ENCODE measurements at places on chromosomes 7 and 10. TPM values are rescaled to one million over a fixed set of nuclear protein-coding genes. Genes with fewer than 3 reads are reported as not detected.
A peak's percentile ranks its signal among the peaks of the same experiment; 100 is the strongest.

DNA sequence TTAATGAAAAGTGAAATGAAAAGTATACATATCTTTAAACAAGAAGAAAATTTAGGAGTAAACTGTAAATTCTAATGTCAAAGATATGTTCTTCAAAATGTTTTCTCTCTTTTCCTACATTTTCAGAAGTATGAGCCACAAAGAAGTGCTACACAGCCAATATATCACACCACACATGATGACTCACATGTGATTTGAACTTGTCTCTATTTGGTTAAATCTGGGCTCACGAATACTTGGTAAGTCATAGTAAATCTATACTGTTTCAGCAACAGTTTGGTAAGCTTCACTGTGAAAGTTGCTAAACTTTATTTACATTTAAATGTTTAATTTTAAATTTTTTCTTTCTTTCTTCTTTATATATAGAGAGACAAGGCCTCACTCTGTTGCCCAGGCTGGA, 380.6 kb upstream of the IGFBP3 start:
- no peaks in the 10 kb centered on the region for H3K36me3 ChIP-seq
- no peaks in the 10 kb centered on the region for H3K27me3 ChIP-seq
- H3K4me1 ChIP-seq, result no peaks in the 10 kb centered on the region
- no peak overlapping the region for H3K4me3 ChIP-seq

DNA sequence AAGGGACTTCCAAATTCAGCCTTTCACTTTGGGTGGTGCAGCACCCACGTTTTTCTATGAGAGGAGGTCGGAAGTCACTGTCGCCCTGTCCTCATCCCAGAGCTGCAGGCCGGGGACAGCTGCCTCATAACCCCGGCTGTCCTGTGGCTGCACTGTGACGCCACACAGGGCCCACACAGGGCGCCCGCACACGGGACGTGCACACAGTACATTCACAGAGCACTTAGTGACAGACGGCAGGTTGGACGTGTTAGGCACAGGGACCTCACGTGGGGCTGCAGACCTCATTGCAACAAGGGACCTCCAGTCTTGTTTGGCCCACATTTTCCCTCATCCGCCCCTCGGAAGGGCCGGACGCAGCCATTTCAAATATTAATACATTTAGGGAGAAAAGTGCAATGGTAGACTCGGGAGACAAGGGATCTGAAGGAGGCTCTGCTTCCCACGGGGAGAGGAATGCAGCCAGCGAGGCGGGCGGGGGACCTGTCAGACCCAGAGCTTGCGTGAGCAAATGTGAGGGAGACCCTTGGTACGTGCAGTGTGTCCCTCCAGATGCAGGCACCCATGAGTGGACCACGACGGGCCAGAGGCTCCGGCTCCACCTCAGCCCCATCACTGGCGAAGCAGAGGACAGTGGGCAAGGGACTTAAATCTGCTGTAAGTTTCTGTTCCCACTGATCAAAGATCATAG, 86.7 kb downstream of the VOPP1 start:
- no peaks in the 10 kb centered on the region for H3K36me3 ChIP-seq
- H3K27ac ChIP-seq, result no peak overlapping the region
- H3K4me3 ChIP-seq, result no peak overlapping the region
- no peaks in the 10 kb centered on the region for H3K4me1 ChIP-seq
- H3K27me3 ChIP-seq, result no peaks in the 10 kb centered on the region
- DNase-seq, result no peak

DNA sequence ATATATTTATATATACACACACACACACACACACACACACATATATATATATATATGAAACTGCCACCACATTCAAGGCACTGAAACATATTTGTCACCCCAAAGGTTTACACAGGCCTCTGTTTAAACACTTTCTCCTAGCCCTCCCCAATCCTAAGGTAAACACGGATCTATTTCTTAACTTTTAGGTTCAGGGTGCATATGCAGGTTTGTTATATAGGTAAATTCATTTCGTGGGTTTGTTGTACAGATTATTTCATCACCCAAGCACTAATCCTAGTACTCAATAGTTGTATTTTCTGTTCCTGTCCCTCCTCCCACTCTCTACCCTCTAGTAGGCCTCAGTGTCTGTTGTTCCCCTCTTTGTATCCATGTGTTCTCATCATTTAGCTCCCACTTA, 305.0 kb downstream of the GPR37 start:
- no peaks in the 10 kb centered on the region for H3K36me3 ChIP-seq
- no peak overlapping the region for H3K4me3 ChIP-seq
- no peak overlapping the region for H3K27ac ChIP-seq

SFTPA2 gene
- total RNA-seq, result 2.9 TPM

LRRC4 gene
- total RNA-seq, result 0.79 TPM

CHAT gene
- total RNA-seq, result 3.8 TPM

AFAP1L2 gene
- total RNA-seq, result 42.6 TPM

- no peak overlapping the region for H3K27ac ChIP-seq
- H3K36me3 ChIP-seq, result no peaks in the 10 kb centered on the region
- no peak for DNase-seq
- H3K4me3 ChIP-seq, result no peak overlapping the region
Measured at GRCh38 chr10:62907470-62908212, 91.5 kb upstream of the EGR2 start.

DNA sequence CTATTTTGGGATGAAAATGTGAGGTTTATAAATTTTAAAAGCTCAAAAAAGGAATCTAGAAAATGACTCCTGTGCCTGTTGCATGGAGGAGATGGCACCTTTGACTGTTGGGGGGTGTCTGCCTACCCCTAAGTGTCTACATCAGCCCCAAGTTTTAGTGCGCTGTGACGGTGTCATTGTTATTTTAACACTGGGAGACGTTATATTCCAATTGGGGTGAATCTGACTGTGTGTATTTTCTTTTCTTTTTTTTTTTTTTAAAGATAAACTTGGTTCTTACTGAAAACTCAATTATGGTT, 517 bp downstream of the SRGN start:
- peaks cover 9% of the 10 kb centered on the region for H3K4me1 ChIP-seq
- no peaks in the 10 kb centered on the region for H3K27me3 ChIP-seq
- H3K4me3 ChIP-seq, result peak overlapping the region; percentile 21

IFIT1B gene
- not detected for total RNA-seq

GRCh38 chr10:5547681-5547930, 22.8 kb downstream of the CALML3 start:
- no peaks in the 10 kb centered on the region for H3K27me3 ChIP-seq
- H3K27ac ChIP-seq, result peak overlapping the region; percentile 88
- DNase-seq, result no peak
- no peaks in the 10 kb centered on the region for H3K36me3 ChIP-seq

- no peak overlapping the region for H3K4me3 ChIP-seq
- no peaks in the 10 kb centered on the region for H3K27me3 ChIP-seq
- DNase-seq, result no peak
- no peaks in the 10 kb centered on the region for H3K36me3 ChIP-seq
- peak overlapping the region; percentile 73 for H3K27ac ChIP-seq
- H3K4me1 ChIP-seq, result no peaks in the 10 kb centered on the region
Measured at GRCh38 chr10:70228491-70228890, 4.7 kb downstream of the PPA1 start.

DNA sequence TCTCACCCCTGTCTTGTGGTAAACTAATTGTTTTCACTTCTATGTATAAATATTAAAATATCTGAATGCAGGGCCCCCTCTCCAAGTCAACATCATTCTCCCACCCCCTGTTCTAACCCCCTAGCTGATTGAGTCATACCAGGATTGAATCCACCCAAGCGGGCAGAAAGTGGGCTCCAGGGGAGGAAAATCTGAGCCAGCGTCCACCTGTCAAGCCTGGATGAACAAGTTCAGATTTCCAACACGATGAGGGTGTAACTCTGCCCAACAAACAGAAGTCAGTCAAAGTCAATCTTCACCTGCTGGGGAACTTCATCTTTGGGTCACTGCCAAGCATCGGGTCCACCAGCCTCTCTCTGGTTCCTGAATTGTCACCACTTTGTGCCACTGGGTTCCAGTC, 162.9 kb upstream of the CELF2 start:
- no peak overlapping the region for H3K27ac ChIP-seq
- no peaks in the 10 kb centered on the region for H3K27me3 ChIP-seq
- DNase-seq, result no peak
- no peak overlapping the region for H3K4me3 ChIP-seq

- H3K4me3 ChIP-seq, result no peak overlapping the region
- no peaks in the 10 kb centered on the region for H3K36me3 ChIP-seq
- no peak overlapping the region for H3K27ac ChIP-seq
- no peaks in the 10 kb centered on the region for H3K27me3 ChIP-seq
- peaks cover 13% of the 10 kb centered on the region for H3K4me1 ChIP-seq
- no peak for DNase-seq
Measured at GRCh38 chr7:93013446-93014061, 104.2 kb downstream of the SAMD9 start.

GRCh38 chr10:86392723-86393094, 26.1 kb upstream of the GRID1 start:
- H3K4me3 ChIP-seq, result no peak overlapping the region
- H3K27me3 ChIP-seq, result peaks cover 32% of the 10 kb centered on the region
- H3K36me3 ChIP-seq, result no peaks in the 10 kb centered on the region
- no peak overlapping the region for H3K27ac ChIP-seq
- H3K4me1 ChIP-seq, result peaks cover 10% of the 10 kb centered on the region
